ENCODE measurements at places on chromosomes 1 and 21.

DNA sequence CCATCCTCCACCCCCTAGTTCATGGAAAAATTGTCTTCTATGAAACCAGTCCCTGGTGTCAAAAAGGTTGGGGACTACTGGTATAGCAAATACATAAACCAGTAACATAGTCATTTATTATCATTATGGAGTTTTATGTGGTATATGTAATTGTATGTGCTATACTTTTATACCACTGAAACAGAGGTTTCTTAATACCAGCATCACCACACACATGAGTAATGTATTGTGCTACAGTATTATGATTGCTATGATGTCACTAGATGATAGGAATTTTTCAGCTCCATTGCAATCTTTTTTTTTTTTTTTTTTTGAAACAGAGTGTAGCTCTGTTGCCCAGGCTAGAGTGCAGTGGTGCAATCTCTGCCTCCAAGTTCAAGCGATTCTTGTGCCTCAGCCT lies 5.7 kb upstream of the PAXBP1 start:
- DNase-seq, result no peak

DNA sequence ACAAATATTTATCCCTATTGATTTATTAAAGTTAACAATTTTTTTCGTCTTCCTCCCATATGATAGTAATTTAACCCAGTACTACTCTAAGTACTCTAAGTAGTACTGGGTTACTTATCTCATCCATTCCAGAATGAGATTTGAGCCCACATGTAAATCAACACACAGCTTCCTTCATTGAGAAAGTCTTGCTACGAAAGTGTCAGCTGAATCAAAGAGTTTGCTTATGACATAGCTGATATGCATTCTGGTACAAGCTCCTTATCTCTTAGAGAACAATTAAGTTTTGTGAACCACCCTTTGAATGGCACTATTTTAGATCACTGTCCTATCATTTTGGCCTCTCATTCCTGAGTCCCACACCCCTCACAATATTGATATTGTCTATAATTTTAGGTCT lies 2.4 kb upstream of the SLC44A3 start:
- DNase-seq, result no peak

DNA sequence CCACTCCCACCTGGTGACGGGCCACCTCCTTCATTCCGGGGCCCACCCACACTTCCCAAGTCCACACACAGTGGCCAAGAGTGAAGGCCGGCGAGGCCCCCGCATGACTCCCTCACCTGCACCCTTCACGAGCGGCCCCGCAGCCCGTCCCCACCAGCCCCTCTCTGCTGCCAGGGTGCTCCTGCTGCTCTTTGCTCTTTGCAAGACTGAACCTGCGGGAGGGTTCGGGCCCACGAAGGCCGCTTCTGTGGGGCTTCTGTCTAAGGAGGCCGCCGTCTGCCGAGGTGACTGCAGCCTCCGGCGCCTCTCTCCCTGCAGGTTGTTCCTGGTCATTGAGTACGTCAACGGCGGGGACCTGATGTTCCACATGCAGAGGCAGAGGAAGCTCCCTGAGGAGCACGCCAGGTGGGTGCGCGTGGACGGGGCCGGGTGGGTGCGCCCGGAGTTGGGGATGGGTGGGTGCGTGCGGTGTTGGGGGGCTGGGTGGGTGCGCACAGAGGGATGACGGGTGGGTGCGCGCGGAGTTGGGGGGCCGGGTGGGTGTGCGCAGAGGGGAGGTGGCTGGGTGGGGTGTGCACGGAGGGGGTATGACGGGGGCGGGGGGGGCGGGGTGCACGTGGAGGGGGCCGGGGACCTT lies 25.3 kb downstream of the FAAP20 start:
- DNase-seq, result no peak

GRCh38 chr1:237025358-237026074 lies 16.5 kb upstream of the RYR2 start:
- DNase-seq, result no peak

- DNase-seq, result no peak
Measured at GRCh38 chr1:60583696-60584095, 498.7 kb upstream of the NFIA start.

DNA sequence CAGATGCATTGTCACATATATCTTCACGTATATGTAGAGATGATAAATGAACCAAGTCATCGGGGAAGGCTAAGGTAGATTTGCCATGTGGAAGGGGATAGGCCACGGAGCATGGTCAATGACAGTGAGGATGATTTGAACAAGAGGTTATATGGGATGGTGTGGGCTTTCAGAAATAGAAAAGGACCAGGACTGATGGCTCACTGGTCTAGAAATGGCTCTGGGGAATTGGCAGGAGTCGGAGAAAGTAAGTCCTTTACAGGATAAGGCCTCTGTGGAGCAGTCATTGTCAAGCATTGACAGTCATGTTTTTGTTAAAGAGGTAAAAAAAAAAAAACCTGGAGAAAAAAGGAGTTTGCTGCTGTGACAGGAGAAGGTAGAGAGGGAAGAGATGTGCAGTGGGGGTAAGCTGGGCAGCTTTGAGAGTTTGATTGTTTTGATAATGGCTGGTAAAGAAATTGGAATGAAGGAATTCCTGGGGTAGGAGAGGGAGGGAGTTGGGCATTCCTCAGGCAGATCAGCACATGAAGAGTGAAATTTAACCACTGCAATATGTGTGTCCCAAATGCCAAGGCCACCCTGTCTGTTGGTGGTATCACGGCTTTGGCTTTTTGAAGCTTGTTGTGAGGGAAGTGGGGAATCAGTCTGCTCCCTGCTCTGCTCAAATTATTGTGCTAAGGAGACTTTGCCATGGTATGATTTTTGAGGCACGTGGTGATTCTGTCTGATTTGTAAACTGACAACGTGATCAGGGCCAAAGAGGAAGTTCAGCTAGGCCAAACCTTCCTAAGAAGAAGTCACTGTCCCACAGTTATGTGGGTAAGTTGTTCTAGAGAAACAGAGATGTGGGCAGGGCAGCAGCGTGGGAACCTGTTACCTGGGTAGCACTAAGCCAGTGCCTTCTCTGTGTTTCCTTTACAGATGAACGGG lies 26.0 kb downstream of the MACF1 start:
- DNase-seq, result peak; percentile 28

DNA sequence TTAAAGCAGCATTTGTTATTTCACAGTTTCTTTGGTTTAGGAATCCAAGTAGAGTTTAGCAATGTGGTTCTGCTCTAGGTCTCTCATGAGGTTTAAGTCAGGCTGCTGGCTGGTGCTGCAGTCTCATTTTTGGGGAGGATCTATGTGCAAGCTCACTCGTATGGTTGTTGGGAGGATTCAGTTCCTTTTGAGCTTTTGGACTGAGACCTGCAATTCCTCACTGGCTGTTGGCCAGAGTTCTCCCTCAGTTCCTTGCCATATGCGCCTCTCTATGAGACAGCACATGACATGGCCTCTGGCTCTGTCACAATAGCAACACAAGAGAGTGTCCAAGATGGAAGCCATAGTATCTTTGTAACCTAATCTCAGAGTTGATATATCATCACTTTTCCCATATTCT lies 91.0 kb downstream of the OLFML2B start:
- no peak for DNase-seq

DNA sequence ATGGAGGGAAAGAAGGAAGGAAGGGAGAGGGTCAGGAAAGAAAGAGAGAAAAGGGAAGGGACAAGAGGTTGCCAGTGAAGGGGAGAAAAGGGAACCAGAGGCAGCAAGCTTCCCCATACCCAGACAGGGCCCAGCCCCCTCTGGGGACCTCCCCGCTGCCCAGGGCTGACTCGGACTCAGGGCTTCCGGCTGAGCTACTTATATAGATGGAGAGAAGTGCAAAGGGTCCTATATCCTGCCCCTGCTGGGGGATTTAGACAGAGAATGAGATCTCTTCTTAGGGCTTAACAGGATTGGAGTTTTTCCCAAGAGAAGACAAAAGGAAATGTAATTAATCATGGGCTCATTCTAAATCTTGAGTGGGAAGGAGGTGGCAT lies at the start of gene ETV3L:
TSS of gene ETV3L (minus strand) at position 176 of the 377 bp plus-strand sequence. CDS start 285 bp downstream, outside the sequence.
- no peak for DNase-seq

DNA sequence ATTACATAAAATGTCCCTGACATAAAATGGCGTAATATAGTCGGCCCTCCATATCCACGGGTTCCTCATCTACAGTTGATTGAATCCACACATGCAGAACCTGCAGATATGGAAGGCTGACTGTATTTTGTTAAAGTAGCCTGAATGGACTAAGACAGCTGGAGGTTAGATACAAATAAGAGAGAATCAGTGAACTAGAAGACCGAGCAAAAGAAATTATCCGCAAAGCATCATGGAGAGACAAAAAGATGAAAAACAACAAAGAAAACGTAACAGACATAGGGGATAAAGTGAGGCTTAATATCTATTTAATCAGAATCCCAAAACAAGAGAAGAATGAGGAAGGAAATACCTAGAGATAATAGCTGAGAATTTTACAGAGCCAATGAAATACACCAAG lies 20.3 kb downstream of the LTN1 start:
- DNase-seq, result no peak

DNA sequence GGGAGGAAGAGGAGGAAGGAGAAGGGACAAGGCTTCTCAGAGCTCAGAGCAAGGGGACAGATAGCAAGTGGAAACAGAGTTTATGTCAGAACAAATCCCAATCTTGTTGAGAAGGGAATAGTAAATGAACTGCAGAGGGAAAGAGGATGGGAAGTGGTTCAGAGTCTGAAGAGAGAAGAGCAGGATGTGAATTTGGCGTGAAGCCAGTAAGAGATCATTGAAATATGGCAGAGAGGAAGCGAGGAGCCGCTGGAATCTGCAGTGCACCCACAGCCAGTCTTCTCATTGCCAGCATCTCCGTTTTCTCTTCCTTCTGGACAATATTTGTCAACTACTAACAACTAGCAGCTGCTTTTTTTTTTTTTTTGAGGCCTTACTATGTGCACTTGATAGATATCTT lies 19.1 kb downstream of the OLFML3 start:
- no peak for DNase-seq

DNA sequence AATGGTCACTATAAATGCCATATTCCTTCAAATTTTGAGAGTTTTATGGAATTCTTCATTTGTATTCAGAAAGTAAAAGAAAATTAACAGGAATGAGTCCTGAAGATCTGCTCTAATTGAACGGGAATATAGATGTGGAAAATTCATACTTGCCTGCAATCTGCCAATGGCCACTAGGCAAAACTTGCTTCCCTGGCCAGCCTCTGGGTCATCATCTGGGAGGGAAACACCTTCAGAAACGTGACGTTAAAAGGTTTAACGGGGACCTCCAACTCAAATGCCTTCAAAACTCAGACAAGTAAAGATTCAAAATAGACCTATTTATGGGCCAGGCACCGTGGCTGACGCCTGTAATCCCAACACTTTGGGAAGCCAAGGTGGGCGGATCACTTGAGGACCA lies 21.7 kb upstream of the CTSK start:
- DNase-seq, result no peak
